Heart left ventricle (tissue), 16 donors: ENCODE measurements at places on chromosomes 16 and 17. TPM values are rescaled to one million over a fixed set of nuclear protein-coding genes. Genes with fewer than 3 reads are reported as not detected.

Gene KRT25
- not detected for total RNA-seq

Gene NPIPB4
- total RNA-seq, result 71.4 TPM

Gene MYH1
- not detected for total RNA-seq

Gene PRSS21
- total RNA-seq, result not detected

Gene EPN3
- 27.4 TPM for total RNA-seq

Gene ZNF287
- total RNA-seq, result 14.7 TPM

Gene INCA1
- 2.9 TPM for total RNA-seq

Gene ARMC7
- 7.9 TPM for total RNA-seq

Gene MED1
- 28.2 TPM for total RNA-seq

Gene DNAJA2
- 58.5 TPM for total RNA-seq

Gene AARS1
- total RNA-seq, result 53.1 TPM

Gene KRT13
- total RNA-seq, result not detected

Gene AGRP
- not detected for total RNA-seq

Gene OTOP2
- total RNA-seq, result not detected

Gene TBC1D28
- total RNA-seq, result not detected

Gene OR1A1
- total RNA-seq, result not detected

Gene RAMP2
- total RNA-seq, result 33.4 TPM

Gene KRT36
- not detected for total RNA-seq

Gene SP2
- 21.2 TPM for total RNA-seq

Gene MIS12
- total RNA-seq, result 6.6 TPM

Gene PARN
- total RNA-seq, result 25.9 TPM

Gene KRTAP9-4
- total RNA-seq, result not detected

Gene MIEF2
- total RNA-seq, result 31.1 TPM

Gene CTRB1
- total RNA-seq, result 3.7 TPM

Gene ZG16
- not detected for total RNA-seq

Gene MT4
- total RNA-seq, result not detected

Gene TBC1D3
- not detected for total RNA-seq

Gene CTRB2
- 3.2 TPM for total RNA-seq

Gene PPM1E
- total RNA-seq, result 0.21 TPM
